AG09319 (cell line): ENCODE measurements at places on chromosomes 11 and 22.

- DNase-seq: no peak
These were observed 394.5 kb upstream of the KIRREL3 start for GRCh38 chr11:127395034-127395433.

GRCh38 chr11:121870206-121871045 is 245.6 kb downstream of the BLID start:
- DNase-seq: no peak

GRCh38 chr11:124474079-124474478 is 28.6 kb upstream of the OR8B8 start:
- DNase-seq: no peak

GRCh38 chr22:36922105-36922608 is 8.7 kb downstream of the CSF2RB start:
- no peak for DNase-seq

GRCh38 chr22:29136782-29137700 is 64.2 kb downstream of the KREMEN1 start:
- no peak for DNase-seq

GRCh38 chr22:38739300-38740055 is 16.3 kb downstream of the SUN2 start:
- no peak for DNase-seq

GRCh38 chr11:36196411-36196998 is 92.7 kb downstream of the COMMD9 start:
- DNase-seq: no peak

- no peak for DNase-seq
These were observed 6.1 kb upstream of the CXCR5 start for GRCh38 chr11:118877487-118878162.

GRCh38 chr11:88849368-88849767 is 216.4 kb downstream of the GRM5 start:
- DNase-seq: no peak

DNA sequence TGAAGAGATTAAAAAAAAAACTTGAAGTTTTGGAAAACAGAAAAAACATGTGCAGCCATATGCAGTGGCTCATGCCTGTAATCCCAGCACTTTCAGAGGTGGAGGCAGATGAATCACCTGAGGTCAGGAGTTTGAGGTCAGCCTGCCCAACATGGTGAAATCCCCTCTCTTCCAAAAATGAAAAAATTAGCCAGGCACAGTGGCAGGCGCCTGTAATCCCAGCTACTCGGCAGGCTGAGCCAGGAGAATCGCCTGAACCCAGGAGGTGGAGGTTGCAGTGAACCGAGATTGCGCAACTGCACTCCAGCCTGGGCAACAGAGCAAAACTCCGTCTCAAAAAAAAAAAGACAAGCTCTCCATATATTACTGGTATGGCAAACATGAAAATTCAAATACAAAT is 7.6 kb downstream of the DLG2 start:
- no peak for DNase-seq

GRCh38 chr22:37817705-37818408 is 5.3 kb upstream of the GALR3 start:
- DNase-seq: peak; percentile 50

GRCh38 chr22:40313007-40313406 is 33.3 kb upstream of the ADSL start:
- DNase-seq: no peak

DNA sequence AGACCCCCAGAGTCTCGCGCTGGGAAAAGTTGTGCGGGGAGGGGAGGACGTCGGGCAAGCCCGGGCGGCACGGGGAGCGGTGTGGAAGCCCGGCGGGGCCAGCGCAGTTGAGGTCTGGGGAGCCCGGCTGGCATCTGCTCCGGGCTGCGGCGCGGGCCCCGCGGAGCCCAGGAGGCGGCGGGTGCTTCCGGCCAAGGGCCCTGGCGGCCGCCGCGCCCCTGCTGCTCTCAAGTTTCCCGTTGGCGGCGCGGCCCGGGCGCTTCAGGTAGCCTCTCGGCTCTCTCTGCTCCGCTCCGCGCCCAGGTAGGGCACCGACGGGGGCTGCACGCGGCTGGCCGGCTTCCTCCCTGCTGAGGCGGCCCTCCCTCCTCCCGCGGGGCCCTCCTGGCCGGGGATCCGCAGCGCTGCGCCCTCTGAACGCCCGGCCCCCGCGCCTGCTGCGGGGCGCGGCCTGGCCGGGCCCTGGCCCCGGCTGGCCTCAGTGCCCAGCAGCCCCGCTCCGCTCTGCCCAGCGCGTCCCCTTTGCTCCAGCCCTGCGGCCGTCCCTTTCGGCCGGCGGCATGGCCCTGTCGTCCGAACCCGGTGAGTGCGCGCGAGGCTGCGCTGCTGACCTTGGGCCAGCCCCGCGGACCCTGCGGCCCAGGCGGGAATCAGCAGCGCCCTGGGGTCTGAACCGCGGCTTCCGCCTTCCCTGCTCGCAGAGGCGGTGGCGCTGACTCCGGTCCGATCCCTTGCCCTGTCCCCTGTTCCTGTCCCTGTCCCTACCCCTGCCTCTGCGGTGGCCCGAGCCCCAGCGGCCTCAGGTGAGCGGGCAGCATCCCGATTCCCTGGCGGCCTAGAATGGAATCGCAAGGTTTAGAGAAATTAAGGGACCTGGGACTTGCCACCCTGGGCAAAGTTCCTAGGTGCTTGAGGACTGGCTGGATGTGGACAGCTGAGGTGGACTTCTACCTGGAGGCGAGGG is 4.3 kb upstream of the AMPD3 start:
- no peak for DNase-seq

GRCh38 chr11:44823006-44823405 is 96.2 kb downstream of the TSPAN18 start:
- DNase-seq: no peak

DNA sequence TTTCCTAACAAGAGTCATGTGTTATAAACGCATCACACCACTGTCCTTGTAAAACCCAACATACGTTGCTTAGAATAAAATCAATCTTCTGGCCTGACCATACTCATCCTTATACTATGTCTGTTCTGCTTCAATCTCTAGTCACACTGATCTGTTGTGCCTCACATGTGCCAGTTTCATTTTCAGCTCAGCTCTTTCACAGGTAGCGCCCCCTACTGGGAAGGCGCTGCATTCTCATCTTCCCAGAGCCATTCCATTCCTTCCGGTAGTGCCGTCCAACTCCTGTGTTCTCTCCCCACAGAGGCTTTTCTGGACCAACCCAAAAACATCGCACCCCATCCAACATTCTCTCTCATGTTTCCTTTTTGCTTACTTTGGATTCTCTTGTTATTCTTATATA is 22.2 kb downstream of the CASP5 start:
- DNase-seq: no peak

DNA sequence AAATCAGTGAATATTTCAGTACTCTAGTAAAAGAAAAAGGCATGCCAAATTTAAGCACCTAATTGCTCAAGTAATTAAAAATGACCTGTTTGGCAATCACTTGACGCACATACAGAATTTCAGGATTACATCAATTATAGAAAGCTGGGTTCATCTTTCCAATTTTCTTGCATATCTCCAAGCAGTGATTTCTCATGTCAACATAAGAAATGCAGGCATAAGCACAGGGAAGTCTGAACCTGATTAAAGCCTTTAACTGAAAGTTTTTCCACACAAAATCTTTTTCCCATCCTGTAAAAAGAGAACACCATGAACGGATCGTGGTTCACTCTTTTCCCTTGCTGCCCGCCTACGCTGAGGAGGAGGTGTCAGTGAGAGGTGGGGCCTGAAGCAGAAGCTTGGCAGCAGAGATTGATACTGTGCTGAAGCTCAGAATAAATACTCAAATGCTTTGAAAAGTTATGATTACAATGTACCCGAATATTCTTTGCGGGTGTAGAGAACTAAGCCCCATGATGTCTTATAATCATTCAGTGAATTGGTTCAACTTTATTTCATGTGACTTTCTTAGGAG is 704.1 kb upstream of the CCDC90B start:
- no peak for DNase-seq

GRCh38 chr11:62962391-62962790 is 22.4 kb downstream of the SLC22A6 start:
- no peak for DNase-seq

GRCh38 chr11:99419991-99420390 is 399.2 kb downstream of the CNTN5 start:
- no peak for DNase-seq

GRCh38 chr11:12721816-12722604 is 47.8 kb downstream of the TEAD1 start:
- DNase-seq: no peak

DNA sequence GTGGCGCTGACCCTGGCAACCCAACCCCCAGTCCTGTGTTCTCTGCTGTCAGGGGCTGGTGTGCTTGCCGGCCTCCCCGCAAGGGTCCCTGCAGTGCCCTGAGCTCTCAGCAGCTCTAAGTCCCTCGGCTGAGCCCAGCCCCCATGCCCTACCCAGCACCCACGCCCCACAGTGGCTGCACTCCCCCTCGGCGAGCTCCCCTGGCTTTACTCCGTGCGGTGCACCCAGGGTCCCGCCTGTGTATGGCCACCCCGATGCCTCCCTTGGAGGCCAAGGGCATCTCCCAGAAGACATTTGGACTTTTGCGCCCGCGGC is 72.5 kb upstream of the SHISAL1 start:
- no peak for DNase-seq

GRCh38 chr22:40216041-40216756 is 38.5 kb downstream of the TNRC6B start:
- no peak for DNase-seq

- no peak for DNase-seq
These were observed 67.6 kb upstream of the ARHGAP42 start for GRCh38 chr11:100619484-100619883.
